ENCODE measurements at places on chromosomes 7 and 10.

DNA sequence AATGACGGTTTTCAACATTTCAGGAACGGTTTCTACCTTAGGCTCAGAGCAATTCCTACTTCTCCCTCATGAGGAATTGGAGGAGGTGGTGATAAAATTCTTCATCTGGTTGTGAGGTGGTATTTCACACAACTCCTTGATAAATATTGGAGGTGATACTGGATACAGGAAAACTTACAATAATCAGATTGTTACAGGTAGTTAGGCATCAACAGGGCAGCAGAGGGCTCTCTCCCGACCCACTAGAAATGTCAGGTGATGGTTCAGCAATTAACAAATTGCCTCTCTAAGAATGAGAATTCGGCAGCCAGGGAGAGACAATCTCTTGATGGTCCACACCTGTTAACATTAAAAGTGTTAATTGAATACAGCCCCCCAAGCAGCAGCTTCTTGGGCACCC, 22.6 kb downstream of the ZNF786 start:
- DNase-seq = no peak

- DNase-seq = no peak
Measured at GRCh38 chr10:5560142-5560816, 35.5 kb downstream of the CALML3 start.

DNA sequence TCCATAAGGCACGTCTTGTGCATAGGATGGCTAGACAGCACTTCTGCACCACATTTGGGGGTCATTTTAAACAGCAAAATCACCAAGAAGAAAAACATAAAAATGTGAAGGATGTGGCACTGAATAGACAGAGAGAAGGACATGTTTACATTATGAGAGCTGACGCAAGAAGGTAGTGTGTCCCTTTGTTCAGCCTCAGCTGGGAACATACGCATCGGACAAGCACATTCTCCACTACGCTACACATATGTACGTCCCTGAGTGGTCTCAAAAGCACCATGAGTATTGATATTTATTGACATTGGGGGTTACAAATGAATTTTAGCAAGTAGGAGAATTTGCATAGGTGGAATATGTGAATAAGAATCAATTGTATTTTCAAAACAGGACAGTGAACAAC, 20.2 kb downstream of the DDC start:
- no peak for DNase-seq

GRCh38 chr7:116571037-116571436, 46.2 kb downstream of the CAV1 start:
- no peak for DNase-seq

- DNase-seq = no peak
Measured at GRCh38 chr10:69007260-69007659, 18.7 kb downstream of the KIFBP start.

DNA sequence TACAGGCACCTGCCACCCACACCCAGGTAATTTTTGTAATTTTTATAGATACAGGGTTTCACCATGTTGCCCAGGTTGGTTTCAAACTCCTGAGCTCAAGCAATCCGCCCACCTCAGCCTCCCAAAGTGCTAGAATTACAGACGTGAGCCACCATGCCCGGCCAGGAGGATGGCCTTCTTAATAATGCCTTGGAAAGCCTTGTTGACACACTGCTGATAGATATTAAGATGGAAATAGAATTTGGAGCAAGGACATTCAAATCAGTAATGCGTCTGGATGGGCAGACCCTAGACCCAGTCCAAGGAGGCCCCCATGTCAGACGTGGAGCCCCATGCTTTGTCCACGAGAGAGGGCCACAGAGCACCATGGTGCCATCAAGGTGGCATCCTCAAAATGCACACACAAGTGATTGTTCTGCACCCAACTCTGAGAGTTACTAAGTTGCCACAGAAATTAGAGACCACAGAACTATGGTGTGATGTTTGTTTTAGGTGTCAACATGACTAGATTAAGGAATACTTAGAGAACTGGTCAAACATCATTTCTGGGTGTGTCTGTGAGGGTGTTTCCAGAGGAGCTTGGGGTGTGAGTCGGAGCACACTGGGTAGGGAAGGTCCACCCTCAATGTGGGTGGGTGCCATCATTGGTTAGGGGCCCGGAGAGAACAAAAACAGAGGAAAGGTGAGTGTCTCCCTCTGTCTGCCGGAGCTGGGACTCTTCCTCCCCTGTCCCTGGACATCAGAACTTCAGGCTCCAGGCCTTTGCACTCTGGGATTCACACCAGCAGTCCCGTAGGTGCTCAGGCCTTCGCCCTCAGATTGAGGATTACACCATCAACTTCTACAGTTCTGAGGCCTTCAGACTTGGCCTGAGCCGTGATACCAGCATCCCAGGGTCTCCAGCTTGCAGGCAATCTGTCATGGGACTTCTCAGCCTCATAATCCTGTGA, 34.5 kb downstream of the EBF3 start:
- DNase-seq = no peak

Measured in hematopoietic multipotent progenitor cell treated with erythropoietin and hydrocortisone succinate and interleukin-3 and kit ligand, for 17 days (in vitro differentiated cells).